CD14-positive monocyte (primary cell): ENCODE measurements at places on chromosomes 13 and 19. TPM values are rescaled to one million over a fixed set of nuclear protein-coding genes. Genes with fewer than 3 reads are reported as not detected.
A peak's percentile ranks its signal among the peaks of the same experiment; 100 is the strongest.

DNA sequence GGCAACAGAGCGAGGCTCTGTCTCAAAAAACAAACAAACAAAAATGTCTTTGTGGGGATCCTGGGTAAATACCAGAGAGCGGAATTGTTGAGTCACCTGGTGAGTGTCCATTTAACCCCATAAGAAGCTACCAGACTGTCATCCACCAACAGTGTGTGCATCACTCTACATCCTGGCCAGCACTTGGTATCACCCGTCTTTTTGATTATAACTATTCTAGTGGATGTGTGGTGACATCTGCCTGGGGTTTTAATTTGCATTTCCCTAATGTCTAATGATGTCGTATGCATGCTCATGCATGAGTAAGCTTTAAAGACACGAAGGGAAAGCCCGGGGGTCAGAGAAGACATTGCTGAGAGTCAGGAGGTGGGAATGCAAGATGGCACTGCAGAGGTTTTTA, 126.7 kb upstream of the MRI1 start:
- no peak overlapping the region for H3K4me3 ChIP-seq
- no peaks in the 10 kb centered on the region for H3K36me3 ChIP-seq
- no peak for DNase-seq
- no peaks in the 10 kb centered on the region for H3K4me1 ChIP-seq
- no peak overlapping the region for H3K27ac ChIP-seq
- H3K27me3 ChIP-seq: no peaks in the 10 kb centered on the region

DNA sequence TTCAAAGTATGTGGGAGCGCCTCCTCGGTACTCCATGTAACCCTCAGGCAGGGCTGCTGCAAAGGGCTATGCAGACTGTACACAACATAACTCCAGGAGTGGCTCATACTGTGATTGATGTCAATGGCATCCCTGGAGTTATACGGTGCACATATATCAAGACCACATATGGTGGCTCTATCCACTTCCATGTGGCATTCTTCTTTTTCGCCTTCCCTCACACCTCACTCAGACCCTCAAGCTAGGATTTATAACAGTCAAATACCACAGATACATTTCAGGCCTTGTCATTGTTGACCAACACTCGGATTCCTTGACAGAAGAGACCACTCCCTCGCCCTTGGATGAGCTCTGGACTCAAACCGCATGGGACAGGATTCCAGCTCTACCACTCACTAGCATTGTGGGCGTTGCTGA, 11.3 kb upstream of the UBL3 start:
- no peak overlapping the region for H3K27ac ChIP-seq
- H3K4me3 ChIP-seq: no peak overlapping the region
- H3K27me3 ChIP-seq: no peaks in the 10 kb centered on the region

DNA sequence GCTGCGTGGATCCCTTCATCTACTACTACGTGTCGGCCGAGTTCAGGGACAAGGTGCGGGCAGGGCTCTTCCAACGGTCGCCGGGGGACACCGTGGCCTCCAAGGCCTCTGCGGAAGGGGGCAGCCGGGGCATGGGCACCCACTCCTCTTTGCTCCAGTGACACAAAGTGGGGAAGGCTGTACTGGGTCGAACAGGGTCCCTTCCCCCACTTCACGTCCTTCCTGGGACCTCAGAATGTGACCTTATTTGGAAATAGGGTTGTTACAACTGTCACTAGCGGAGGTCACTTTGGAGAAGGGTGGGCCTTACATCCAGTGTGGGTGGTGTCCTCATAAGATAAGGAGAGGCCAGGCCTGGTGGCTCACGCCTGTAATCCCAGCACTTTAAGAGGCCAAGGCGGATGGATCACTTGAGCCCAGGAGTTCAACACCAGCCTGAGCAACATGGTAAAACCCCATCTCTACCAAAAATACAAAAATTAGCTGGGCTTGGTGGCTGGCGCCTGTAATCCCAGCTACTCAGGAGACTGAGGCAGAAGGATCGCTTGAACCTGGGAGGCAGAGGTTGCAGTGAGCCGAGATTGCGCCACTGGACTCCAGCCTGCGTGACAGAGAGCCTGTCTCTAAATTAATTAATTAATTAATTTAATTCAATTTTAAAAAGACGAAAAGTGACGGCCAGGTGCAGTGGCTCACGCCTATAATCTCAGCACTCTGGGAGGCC, 1.8 kb downstream of the F2RL3 start:
- H3K4me1 ChIP-seq: peaks cover 32% of the 10 kb centered on the region
- no peaks in the 10 kb centered on the region for H3K36me3 ChIP-seq
- peaks cover 61% of the 10 kb centered on the region for H3K27me3 ChIP-seq
- DNase-seq: no peak

GRCh38 chr13:49830721-49831120, 38.2 kb upstream of the KPNA3 start:
- no peak overlapping the region for H3K4me3 ChIP-seq
- no peaks in the 10 kb centered on the region for H3K36me3 ChIP-seq
- no peaks in the 10 kb centered on the region for H3K27me3 ChIP-seq
- H3K4me1 ChIP-seq: peaks cover 3% of the 10 kb centered on the region
- no peak for DNase-seq

DNA sequence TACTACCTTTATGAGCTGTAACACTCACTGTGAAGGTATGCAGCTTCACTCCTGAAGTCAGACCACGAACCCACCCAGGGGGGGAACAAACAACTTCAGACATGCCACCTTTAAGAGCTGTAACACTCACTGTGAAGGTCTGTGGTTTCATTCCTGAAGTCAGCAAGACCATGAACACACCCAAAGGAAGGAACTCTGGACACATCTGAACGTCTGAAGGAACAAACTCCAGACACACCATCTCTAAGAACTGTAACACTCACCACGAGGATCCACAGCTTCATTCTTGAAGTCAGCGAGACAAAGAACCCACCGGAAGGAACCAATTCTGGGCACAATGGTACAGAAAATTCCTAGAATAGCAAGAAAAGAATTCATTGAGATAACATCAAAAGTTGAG, 1796.5 kb upstream of the MIR17HG start:
- no peak for DNase-seq

GRCh38 chr19:10829967-10830366, 6.0 kb downstream of the TMED1 start:
- H3K27ac ChIP-seq: no peak overlapping the region
- H3K27me3 ChIP-seq: no peaks in the 10 kb centered on the region
- no peak for DNase-seq
- H3K4me3 ChIP-seq: no peak overlapping the region

DNA sequence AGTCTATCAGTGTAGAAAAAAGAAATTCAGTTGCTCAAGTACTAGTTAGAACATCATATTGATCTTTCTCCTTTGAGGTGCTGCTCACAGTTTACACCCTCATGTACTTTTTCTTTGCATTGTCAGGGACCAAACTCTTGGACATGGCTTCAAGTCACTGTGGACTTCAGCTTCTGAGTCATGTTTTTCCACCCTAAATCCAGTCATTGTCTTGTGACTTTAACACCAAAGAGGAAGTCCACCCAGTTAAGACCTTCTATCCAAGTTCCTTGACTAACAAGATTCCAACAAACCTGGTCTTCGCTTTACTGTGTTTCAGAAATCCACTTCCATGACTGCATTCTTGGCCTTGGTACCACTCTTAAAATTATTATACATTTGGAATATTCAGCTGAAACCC, 206.7 kb upstream of the ARGLU1 start:
- H3K4me1 ChIP-seq: no peaks in the 10 kb centered on the region
- DNase-seq: no peak

- H3K4me1 ChIP-seq: peaks cover 15% of the 10 kb centered on the region
- peak overlapping the region; percentile 98 for H3K4me3 ChIP-seq
- DNase-seq: no peak
- H3K36me3 ChIP-seq: peaks cover 19% of the 10 kb centered on the region
Observed at GRCh38 chr19:44024900-44025216, 321 bp upstream of the ZNF222 start.

DNA sequence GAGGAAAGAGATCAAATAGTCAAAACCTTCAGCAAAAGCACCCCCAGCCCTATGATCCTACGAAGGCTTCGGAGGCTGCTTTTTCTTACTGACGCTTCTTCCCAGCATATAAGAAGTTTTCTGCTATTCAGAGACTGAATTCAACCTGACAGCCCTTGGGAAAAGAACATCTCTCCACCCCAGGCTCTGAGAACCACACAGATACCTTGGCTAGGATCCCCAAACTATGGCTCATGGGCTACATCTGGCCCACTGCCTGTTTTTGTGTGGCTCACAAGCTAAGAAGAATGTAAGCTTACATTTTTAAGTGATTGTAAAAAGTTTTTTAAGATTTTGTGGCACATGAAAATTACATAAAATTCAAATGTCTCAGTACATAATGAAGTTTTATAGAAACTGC, 3.0 kb downstream of the SLC15A1 start:
- DNase-seq: no peak
- no peaks in the 10 kb centered on the region for H3K4me1 ChIP-seq
- H3K27me3 ChIP-seq: peaks cover 19% of the 10 kb centered on the region
- no peak overlapping the region for H3K27ac ChIP-seq
- H3K36me3 ChIP-seq: no peaks in the 10 kb centered on the region

DNA sequence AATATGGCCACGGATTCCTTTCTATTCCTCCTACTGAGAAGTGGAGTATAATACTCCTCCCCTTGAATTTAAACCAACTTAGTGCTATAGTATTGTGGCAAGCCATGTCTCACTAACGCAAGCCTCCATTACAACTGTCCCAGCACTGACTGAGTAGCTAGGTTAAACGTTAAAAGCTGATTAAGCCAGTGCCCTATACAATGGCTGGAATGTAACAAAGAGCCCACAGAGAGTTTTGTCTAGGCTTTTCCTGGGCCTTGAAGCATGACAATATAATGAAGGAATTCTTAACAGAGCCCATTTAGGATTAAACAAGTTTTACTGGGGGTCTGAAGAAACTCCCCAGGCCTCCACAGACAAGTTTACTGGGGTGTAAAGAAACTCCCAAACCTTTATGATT, 254.5 kb upstream of the DACH1 start:
- H3K4me1 ChIP-seq: no peaks in the 10 kb centered on the region
- H3K27me3 ChIP-seq: no peaks in the 10 kb centered on the region
- no peak overlapping the region for H3K4me3 ChIP-seq
- no peaks in the 10 kb centered on the region for H3K36me3 ChIP-seq
- no peak overlapping the region for H3K27ac ChIP-seq

GRCh38 chr19:46426506-46427162, 2.1 kb downstream of the PNMA8C start:
- peak; percentile 18 for DNase-seq
- H3K27me3 ChIP-seq: peaks cover 52% of the 10 kb centered on the region
- H3K4me3 ChIP-seq: no peak overlapping the region
- H3K36me3 ChIP-seq: no peaks in the 10 kb centered on the region
- peaks cover 17% of the 10 kb centered on the region for H3K4me1 ChIP-seq

GRCh38 chr19:46901701-46902401, 41.1 kb downstream of the ARHGAP35 start:
- no peaks in the 10 kb centered on the region for H3K4me1 ChIP-seq
- H3K27me3 ChIP-seq: no peaks in the 10 kb centered on the region
- peaks cover 4% of the 10 kb centered on the region for H3K36me3 ChIP-seq
- no peak overlapping the region for H3K4me3 ChIP-seq
- no peak for DNase-seq

- H3K27ac ChIP-seq: no peak overlapping the region
- no peaks in the 10 kb centered on the region for H3K36me3 ChIP-seq
- H3K4me3 ChIP-seq: no peak overlapping the region
- H3K4me1 ChIP-seq: no peaks in the 10 kb centered on the region
- no peak for DNase-seq
Observed at GRCh38 chr13:97026531-97027161, 32.4 kb upstream of the OXGR1 start.

DNA sequence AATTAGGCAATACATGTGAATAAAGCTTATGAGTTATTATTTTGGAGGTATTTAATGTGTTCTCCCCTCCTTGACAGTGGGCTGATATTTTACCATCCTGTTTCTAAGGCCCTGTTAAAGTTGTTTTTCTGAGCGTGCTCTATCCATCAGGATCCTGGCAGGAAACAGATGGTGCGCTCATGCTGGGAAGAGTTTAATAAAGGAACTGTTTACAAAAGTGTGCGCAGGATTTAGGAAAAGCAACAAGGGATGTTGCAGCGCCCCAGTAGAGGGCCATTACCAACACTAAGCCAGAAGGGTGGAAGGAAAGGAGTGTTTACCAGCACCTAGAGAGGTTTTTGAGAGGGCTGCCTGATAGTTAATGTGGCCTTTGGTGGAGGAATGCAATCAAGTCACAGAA, 374.5 kb downstream of the KCNRG start:
- H3K4me1 ChIP-seq: no peaks in the 10 kb centered on the region
- H3K27me3 ChIP-seq: no peaks in the 10 kb centered on the region
- H3K4me3 ChIP-seq: no peak overlapping the region
- no peak for DNase-seq
- no peaks in the 10 kb centered on the region for H3K36me3 ChIP-seq

DNA sequence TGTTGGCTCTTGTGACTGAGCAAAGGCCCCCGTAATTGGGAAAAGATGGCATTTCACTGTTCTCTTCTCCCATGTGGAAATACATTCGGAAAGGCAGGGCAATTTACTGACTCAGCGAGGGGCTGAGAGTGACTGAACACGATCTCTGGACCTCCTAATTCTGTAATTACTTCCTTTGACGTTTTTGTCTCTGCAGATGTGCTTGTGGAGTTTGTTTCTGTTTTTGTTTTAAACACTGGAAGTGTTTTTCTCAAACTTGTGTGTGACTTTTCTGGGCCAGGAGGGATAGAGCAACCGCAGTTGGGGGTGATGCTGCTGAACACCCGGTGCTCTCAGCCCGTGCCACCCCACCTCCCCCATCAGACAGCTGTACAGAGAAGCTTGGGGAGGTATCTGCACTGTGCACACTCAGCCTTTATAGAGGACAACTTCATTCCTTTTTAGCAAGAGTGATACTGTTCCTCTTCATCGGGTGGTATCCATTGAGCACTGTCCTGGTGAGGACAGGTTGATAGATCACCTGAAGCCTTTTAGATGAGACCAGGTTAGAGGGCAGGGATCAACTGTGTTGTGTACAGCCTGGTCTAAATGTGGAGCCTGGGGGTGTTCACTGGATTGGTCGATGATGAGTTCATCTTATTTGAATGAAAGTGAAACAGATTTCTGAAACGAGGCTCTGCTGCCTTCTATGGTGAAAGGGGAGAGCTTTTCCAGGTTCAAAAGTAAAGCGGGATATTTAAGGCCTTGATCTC, 117.4 kb downstream of the ESD start:
- peak overlapping the region; percentile 10 for H3K4me3 ChIP-seq
- no peak overlapping the region for H3K27ac ChIP-seq
- H3K4me1 ChIP-seq: peaks cover 44% of the 10 kb centered on the region
- no peaks in the 10 kb centered on the region for H3K36me3 ChIP-seq
- DNase-seq: no peak
- H3K27me3 ChIP-seq: no peaks in the 10 kb centered on the region

GRCh38 chr19:32809254-32809653, 60.3 kb downstream of the SLC7A9 start:
- H3K4me1 ChIP-seq: no peaks in the 10 kb centered on the region
- no peak for DNase-seq
- H3K27ac ChIP-seq: no peak overlapping the region

- peaks cover 71% of the 10 kb centered on the region for H3K36me3 ChIP-seq
- H3K27me3 ChIP-seq: no peaks in the 10 kb centered on the region
Observed at GRCh38 chr13:112870737-112871287, 98.2 kb upstream of the MCF2L start.

- no peaks in the 10 kb centered on the region for H3K36me3 ChIP-seq
- no peak overlapping the region for H3K4me3 ChIP-seq
- no peaks in the 10 kb centered on the region for H3K27me3 ChIP-seq
- DNase-seq: no peak
- no peaks in the 10 kb centered on the region for H3K4me1 ChIP-seq
Observed at GRCh38 chr13:95176611-95177259, 124.5 kb downstream of the ABCC4 start.

The TSEN34 gene
- polyA plus RNA-seq: 125 TPM

The GIPC3 gene
- polyA plus RNA-seq: not detected in 2 replicates

The PRKD2 gene
- polyA plus RNA-seq: 8.1 TPM

The CIRBP gene
- 600 and 620 TPM in 2 replicates for polyA plus RNA-seq

The MAP2K7 gene
- polyA plus RNA-seq: 0.92 TPM

The WDR87 gene
- not detected for polyA plus RNA-seq

The TMEM259 gene
- 45.0 TPM for polyA plus RNA-seq

The PPP1R37 gene
- 0.22 TPM for polyA plus RNA-seq

The ZNF628 gene
- polyA plus RNA-seq: not detected

The CD37 gene
- polyA plus RNA-seq: 294 and 380 TPM in 2 replicates

The ADGRE3 gene
- polyA plus RNA-seq: 23.9 and 27.3 TPM in 2 replicates

The VPS36 gene
- 37.0 TPM for polyA plus RNA-seq
